ENCODE measurements at places on chromosomes 1 and 21. TPM values are rescaled to one million over a fixed set of nuclear protein-coding genes. Genes with fewer than 3 reads are reported as not detected.
A peak's percentile ranks its signal among the peaks of the same experiment; 100 is the strongest.

Gene C1orf87
- total RNA-seq: not detected

Gene FCRL6
- total RNA-seq: not detected

Gene TSPEAR
- not detected for total RNA-seq

- no peak for DNase-seq
These were observed 116.4 kb downstream of the GLIS1 start for GRCh38 chr1:53622531-53622930.

DNA sequence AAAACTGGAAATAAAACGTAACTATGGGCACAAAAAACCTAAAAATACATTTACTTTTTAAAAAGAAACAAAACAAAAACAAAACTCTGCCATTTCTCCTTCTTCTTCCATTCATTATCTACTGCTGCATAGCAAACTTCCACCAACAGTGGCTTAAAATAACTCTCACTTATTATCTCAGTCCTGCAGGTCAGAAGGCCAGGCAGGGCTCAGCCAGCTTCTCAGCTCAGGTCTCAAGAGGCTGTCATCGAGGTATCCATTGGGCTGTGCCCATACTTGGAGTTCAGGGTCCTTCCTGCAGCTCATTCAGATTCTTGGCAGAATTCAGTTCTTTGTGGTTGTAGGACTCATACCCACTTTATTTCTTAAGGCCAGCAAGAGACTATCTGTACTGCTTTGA is 352.7 kb upstream of the PLD5 start:
- DNase-seq: no peak

- peak; percentile 68 for DNase-seq
These were observed at the start of gene SH2D2A for GRCh38 chr1:156816561-156817328. Gene SH2D2A (minus strand): TSS chr1:156816848. CDS start chr1:156816708, 140 bp downstream.

GRCh38 chr1:36166938-36167905 is 11.3 kb downstream of the MAP7D1 start:
- peak; percentile 92 for DNase-seq

- DNase-seq: peak; percentile 11
These were observed 32.4 kb upstream of the BSDC1 start for GRCh38 chr1:32426489-32427255.

DNA sequence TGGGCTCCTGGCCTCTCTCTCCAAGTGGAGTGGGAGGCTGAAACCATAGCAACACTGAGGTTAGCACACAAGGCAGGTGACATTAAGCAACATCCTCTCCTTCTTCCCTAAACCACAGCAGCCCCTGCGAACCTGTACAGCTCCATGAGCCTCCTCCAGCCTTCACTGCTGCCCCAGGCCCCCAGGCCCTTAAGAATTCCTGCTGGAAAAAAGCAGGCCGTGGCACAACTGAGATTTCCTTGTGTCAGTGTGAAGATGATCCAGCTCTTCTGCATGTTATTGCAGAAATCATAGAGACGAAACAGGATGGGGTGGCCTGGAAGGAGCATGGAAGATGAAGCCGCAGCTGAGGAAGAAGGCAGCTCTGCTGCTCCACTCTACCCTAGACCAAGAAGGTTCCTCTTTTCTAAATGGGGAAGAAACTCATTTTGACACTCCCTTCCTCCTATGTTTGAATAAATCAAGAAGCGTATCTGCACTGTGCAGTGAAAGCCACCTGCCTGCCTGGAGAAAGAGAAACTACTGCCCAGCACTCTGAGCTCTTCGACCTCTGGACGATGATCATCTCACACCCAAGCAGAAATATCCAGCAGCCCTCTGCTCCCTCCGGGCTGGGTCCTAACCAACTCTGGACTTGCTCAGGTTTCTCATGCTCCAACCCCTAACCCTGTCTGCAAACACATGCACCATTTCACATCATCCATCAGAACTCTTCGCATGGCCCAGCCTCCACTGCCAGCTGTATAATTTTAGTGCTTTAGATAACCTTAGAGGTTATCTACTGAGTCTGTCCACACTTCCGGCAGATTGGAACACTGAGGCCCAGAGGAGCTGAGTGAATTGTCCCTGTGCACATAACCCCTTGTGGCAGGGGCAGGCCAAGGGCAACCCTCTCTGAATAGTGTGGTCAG is 20.7 kb downstream of the SH3BP5L start:
- no peak for DNase-seq

DNA sequence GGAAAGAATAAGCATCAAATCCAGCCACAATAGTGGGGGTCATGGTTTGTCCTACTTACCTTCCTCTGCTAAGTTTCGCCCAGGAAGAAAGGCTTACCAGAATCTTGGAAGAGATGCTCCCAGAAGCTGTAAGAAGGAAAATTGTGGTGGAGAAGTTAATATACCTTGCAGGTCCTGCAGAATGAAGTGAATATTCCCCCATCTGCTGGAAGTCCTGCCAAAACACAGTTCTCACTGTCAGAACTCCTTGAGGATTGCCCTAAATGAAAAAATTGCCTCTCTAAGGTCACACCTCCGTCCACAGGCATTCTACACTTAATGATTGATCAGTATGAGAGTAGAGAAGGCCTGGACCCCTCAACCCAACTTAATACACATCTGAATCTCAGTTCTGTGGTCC is 78.4 kb upstream of the RGS21 start:
- DNase-seq: no peak
